ENCODE measurements at places on chromosomes 6 and 20.

- DNase-seq = no peak
These were observed 1193.0 kb upstream of the CITED2 start for GRCh38 chr6:140567466-140567865.

- DNase-seq = peak; percentile 97
These were observed 9.4 kb upstream of the SRC start for GRCh38 chr20:37336369-37337207.

- no peak for DNase-seq
These were observed 36.3 kb upstream of the CLIC5 start for GRCh38 chr6:46051962-46052361.

GRCh38 chr6:31945507-31946369 is at the start of gene CFB:
Gene CFB (plus strand): TSS chr6:31946095. CDS start chr6:31946222, 127 bp downstream.
- DNase-seq = no peak

- no peak for DNase-seq
These were observed 274.1 kb upstream of the SASH1 start for GRCh38 chr6:148068437-148069061.

DNA sequence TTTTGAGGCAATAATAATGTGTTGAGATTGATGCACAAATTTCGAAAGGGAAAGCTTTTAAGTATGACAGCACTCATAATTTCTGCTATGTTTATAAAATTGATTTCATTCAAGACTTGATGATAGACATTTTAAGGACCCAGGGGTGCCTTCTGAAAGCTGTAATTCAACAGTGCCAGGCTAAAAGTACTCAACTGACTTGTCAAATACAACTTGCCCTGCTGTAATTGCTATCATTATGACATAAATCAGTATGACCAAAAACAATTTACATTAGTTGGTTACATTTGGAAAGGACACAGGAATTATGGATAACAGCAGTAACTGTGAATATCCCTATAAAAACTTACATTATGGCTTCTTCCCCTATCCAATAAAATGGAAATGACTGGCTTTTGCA is 178.9 kb downstream of the MMUT start:
- DNase-seq = no peak

DNA sequence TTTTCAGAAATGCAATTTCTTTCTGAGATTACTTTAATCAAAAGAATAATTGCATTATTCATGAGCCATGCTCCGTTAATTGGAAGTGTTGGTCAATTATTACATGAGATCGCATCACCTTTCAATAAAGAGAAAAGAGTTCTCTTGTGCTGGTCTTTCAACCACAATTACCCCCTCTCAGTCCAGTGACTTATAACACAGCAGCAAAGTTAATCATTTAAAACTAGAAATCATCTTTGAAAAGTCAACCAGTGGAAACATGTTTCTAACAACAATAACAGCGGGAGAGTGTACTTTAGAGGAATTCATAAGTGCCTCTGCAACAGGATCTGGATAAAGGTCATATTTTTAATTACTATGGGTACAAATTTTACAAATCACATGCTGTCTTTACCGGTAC is 384.4 kb upstream of the AGPAT4 start:
- no peak for DNase-seq

DNA sequence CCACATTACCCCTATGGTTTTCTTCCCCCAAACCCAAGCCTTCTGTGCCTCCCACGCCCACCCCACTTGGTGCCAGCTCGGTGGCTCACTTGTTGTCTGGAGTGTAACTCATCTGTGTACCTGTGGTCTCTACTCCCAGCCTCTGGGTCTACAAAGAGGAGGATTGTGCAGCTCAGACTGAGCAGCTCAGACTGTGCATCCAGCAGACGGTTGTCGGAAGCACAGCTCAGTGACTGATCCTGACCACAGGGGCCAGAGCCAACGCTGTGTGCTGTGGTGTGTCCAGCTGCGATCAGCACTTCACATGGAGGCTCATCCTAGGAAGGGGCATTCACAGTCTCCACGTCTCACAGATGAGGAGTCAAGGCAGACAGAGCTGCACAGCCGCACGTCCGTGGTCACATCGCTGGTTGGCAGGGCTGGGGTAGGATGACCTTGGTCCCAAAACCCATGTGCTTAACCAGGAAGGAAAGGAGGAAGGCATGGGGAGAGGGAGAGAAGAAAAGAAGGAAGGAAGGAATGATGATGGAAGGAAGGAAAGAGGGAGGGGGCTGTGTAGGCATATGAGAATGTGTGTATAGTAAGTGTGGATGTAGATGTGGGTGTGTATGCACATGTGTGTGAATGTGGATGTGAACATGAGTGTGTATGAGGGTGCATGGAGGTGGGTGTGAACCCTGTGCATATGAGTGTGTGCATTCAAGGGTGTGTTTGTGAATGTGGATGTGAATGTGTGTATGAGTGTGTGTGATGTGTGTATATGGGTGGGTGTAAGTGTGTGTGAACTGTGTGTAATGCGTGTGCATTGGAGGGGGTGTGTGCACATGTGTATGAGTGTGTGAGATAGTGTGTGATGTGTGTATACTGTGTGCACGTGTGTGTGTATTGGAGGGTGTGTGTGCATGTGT is 28.2 kb upstream of the STX16 start:
- no peak for DNase-seq

GRCh38 chr20:37839432-37839827 is 63.5 kb upstream of the VSTM2L start:
- DNase-seq = no peak

DNA sequence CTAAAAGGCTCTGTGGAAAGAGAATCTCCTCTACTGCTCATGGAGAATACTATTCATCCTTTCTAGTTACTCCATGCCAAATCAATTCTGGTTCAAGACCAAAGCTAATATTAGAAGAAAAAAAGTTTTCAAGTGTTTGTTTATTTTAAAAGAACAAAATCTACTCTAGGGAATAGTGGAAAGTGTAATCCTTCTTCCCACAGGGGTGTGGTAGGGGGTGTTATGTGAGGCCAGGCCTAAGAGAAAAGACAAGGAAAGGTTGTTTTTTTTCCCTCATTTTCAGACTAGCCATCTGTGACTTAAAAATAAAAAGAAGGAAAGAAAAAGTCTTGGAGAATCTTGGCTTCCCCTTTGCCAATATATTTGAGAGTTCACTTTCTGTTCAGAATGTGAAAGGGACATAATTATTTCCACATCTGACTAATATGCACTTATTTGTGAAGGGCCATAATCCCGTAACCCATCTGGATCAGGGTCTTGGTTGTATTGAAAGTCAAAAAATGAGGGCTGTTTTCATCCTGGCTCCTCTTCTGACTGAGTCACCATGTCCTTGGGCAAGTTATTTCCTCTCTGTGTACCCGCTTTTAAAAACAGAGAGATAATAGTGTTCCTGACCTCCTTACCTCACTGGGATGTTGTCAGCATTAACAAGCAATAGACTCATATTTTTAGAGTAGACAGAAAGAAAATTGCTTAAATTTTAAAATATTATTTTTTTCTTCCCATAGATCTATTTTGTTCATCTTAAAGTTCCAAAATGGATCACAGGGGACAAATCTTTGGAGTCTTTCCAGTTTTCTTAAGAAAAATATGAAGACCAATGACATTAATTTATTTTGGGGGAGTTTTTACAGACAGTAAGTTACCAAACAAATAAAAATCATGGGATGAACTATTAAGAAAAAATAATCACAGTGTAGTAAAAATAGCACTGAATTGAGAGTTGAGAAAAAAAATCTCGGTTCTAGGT is 233.7 kb downstream of the IBTK start:
- no peak for DNase-seq

- no peak for DNase-seq
These were observed 107.0 kb upstream of the OGFRL1 start for GRCh38 chr6:71181565-71181964.

DNA sequence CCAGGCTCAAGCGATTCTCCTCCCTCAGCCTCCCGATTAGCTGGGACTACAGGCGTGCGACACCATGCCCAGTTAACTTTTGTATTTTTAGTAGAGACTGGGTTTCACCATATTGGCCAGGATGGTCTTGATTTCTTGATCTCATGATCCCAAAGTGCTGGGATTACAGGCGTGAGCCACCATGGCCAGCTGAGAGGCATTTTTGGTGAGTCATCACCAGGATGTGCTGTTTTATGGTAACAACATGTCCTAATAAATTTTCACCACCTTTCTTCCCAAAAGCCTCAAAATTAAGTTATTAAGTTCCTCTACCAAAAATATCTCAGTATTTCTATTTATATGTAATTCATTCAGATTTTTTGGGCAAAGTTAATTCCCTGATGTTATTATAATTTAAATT is 53.5 kb downstream of the COL21A1 start:
- no peak for DNase-seq
